ENCODE measurements at places on chromosomes 5 and 9.
A peak's percentile ranks its signal among the peaks of the same experiment; 100 is the strongest.

- DNase-seq: no peak
Measured at GRCh38 chr5:64865662-64866061, 96.9 kb downstream of the CWC27 start.

DNA sequence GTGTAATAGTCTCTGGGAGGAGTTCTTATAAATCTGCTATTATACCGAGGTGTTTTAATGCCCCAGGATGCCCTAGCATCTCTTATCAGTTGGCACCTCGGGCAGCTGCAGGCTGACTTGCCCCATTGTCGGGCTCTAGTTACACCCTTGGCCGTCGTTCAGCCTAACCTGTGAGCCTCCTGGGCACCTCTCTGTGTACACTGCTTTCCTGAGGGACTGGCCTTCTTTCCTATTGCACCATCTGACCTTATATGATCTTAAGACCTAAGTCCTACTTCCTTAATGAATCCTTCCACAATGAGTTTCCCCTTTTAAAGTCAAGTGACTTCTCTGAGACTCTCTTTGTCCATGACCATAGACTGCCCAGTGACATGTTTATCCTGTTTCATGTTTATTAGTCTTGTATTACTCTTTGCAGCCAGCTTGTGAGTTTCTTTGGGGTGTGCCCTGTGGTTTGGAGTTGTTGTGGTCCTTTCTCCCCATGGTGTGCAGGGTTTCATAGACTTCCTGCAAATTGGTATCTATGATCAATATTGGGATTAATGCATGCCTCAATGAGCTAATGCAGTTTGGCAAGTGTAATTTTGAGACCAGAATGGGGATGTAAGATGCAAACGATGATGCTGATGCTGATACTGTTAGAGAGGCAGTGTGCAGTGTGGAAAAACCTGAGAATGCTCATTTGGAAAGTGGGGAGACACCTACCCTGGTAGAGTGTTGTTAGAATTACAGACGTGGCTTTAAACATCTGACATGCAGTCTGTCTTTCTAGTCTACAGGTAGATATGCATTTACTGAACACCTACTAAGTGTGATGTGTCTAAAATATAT lies 4.9 kb downstream of the DAPK1 start:
- DNase-seq: peak; percentile 54

DNA sequence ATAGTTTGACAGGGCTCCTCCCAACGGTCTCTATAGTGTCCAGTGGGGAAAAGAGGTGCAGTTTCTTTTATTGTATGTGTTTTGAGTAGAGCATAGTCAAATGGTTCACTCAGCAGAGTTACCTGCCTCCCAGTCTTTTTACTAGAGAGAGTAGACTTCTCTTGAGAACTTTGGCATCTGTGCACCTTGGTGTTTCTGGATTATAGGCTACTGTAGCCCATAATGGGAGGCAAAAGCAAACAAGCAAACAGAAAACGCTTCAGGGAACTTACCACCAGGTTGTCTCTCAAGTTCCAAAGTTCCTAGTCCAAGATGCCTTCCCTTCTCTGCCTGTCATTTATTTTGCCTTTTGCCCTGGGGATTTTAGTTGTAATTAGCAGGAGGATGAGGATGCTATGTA lies 26.2 kb downstream of the INVS start:
- DNase-seq: no peak

- no peak for DNase-seq
Measured at GRCh38 chr5:172444626-172445365, 9.5 kb downstream of the SH3PXD2B start.

DNA sequence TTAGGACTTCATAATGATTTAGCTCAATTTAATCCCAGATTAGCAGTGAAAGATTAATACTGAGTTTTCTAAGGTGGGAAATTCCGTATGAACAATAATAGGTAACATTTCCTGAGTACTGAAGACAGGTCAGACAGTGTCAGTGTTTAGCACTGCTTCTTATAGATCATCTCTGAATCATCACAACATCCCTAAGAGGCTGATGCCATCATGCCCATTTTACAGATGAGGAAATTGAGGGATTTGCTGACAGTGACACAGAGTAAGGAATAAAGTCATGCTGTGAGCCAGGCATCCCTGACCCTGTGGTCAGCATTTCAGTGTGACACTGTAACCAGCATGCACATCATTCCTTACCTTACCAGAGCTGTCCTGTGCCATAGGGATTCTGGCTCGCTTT lies 44.5 kb downstream of the DAPK1 start:
- no peak for DNase-seq

- DNase-seq: no peak
Measured at GRCh38 chr5:108579236-108579635, 168.5 kb upstream of the FER start.

- no peak for DNase-seq
Measured at GRCh38 chr9:129239946-129240490, 62.0 kb upstream of the IER5L start.

- DNase-seq: no peak
Measured at GRCh38 chr5:116410336-116410890, 164.2 kb downstream of the SEMA6A start.

DNA sequence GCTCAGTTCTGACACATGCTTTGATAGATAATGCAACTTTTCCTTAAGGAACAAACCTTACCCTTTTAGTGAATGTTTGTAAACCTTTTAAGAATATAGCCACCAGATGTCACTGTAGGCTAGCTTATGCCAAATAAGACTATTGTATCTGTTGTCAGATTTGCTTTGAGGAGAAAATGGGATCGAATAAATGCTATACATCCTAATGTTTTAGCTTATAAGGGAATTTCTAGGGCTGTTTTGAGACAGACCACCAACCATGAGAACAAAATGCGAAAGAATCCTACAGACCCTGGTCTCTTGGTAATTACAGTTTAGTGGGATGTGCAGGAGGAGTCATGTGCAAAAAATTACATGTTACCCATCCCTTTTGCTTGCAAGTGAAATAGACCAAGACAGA lies 127.6 kb upstream of the NMUR2 start:
- DNase-seq: peak; percentile 60

DNA sequence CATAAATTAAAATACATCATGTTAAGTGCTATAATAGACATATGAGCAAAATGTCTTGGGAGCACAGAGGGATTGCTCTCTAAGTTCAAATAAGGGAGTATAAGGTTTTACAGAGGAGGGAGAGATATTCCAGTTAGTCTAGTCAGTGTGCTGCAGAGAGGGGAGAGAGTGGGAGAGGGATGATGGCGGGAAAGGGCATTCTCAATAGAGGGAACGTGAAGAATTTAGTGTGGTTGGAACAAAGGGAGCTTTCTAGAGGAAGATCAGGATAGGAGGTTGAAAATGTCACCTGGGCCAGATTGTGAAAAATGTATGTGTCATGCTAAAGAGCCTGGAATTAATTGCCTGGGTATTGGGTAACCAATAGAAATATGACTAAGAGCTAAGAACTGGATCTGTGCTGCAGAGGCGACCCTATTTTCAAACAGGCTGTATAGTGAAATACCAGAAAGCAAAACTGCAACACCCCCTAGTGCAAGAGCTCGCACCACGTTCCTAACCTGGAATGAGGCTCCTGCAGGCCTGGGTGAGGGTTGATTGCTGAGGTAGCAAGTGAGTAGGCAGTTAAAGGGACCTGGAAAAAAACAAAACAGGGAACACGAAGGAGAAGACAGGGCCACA lies 791.8 kb upstream of the C9orf72 start:
- DNase-seq: no peak

DNA sequence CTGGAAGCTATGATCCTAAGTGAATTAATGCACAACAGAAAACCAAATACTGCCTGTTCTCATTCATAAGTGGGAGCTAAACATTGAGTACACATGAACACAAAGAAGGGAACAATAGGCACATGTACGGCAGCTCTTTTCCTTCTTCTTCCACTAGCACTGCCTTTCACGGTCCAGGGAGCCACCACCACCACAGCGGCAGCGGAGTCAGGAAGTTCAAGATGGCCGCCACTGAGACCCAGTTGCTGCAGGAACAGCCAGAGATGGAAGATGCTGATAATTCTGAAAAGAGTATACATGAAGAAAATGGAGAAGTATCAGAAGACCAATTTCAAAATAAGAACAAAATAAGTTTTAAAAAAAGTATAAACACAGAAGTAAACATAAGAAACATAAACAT lies 39.5 kb upstream of the TNFSF15 start:
- DNase-seq: no peak

DNA sequence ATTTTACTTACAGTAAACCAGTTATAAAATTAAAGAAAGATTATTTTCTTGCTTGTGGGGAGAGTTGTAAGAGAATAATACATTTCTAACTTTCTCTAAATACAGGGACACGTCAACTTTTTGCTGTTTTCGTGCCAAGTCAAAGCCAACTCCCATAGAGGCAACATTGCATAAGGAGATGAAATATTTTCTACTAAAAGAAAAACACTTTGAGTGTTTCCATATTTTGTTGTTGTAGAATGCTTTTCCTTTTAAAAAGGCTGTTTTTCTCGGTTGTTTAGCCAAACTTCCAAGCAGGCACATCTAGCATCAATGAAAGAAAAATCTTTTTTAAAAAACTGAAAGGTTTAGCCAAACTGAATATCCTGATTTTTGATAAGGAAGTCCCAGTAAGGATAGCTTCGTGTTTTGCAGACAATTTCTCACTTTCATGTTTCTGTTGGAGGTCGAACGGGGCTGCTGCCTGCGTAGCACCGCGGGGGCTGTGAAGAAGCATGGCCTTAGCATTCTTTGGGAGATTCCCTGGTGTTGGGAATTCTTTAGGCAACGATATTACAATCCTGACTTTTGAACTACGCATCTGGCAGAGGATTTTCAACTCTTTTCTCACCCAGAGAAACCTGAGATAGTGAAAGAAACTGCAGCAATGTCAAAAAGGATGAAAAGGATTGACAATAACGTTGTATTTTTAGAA lies 108.1 kb upstream of the FBXL7 start:
- DNase-seq: no peak

GRCh38 chr9:3868466-3868865 lies 342.7 kb upstream of the RFX3 start:
- DNase-seq: no peak

GRCh38 chr9:136086213-136086881 lies 8.7 kb downstream of the NACC2 start:
- DNase-seq: no peak

Data from hematopoietic multipotent progenitor cell treated with erythropoietin and hydrocortisone succinate and interleukin-3 and kit ligand, for 6 days (in vitro differentiated cells).